Cortex of kidney (tissue), 1 donor: ENCODE measurements at places on chromosomes 11 and 22.

- DNase-seq: no peak
Measured at GRCh38 chr11:45847911-45848316, 639 bp downstream of the CRY2 start.

DNA sequence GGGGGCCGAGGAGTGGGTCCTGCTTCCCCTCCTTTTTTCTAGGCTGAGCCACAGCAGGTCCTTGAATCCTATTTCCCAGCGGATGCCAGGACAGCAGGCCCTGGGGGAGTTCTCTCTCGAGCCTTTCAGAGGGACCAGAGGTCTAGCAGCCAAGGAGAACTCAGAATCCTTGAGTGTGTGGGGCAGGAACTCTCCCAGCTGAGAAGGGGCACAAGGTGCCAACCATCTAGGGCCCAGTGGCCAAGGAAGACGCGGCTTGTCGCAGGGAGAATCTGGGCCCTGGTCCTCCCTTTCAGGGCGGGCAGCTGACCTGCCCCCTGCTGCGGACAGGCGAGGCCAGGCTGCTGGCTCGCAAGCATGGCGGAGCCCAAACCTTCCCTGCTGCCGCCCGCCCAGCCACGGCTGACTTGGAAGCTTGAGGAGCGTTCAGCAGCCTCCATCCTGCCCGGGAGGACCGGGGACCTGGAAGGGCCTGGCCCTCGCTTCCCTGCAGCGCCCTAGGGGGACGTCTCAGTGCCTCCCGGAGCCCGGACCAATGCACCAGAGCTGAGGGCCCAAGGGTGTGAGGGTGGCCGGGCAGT is 972 bp upstream of the TSSC4 start:
- no peak for DNase-seq

DNA sequence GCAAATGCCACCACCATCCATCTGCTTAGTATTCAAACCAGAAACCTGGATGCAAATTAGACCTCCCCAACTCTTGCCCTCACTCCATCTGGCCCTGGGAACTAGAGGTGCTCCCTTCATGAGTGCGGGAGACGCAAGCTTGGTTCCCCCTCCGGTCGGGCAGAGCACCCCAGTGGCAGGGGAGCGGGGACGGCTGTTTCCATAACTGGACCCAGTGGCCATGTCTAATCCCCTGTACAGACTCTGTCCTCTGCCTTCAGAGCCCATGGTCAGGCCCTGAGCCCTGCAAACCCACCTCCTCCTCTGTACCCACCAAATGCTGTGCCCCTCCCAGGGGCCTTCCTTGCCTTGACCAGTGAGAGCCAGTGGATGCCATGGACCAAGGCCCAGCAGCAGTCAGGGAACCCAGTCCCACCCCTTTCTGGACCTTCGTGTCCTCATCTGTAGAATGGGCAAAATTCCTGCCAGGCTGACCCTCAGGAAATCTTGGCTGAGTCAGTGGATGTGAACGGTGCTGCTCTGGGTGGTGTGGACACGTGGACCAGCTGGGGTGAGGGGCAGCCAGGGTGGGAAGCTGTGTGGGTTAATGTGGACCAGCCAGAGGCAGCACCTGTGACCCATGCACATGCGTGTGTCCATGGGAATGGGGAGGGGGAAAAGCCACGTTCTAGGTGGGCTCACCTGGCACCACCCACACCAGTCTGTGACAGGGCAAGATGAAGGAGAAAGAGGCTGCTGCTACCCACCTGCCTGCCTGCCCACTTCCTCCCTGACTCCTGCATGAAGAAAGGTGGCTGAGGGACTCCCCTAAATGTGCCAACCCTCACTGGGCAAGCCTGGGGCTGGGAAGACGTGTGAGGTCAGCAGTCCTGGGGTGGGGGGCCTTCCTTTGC is 72.8 kb downstream of the LRRC32 start:
- no peak for DNase-seq

DNA sequence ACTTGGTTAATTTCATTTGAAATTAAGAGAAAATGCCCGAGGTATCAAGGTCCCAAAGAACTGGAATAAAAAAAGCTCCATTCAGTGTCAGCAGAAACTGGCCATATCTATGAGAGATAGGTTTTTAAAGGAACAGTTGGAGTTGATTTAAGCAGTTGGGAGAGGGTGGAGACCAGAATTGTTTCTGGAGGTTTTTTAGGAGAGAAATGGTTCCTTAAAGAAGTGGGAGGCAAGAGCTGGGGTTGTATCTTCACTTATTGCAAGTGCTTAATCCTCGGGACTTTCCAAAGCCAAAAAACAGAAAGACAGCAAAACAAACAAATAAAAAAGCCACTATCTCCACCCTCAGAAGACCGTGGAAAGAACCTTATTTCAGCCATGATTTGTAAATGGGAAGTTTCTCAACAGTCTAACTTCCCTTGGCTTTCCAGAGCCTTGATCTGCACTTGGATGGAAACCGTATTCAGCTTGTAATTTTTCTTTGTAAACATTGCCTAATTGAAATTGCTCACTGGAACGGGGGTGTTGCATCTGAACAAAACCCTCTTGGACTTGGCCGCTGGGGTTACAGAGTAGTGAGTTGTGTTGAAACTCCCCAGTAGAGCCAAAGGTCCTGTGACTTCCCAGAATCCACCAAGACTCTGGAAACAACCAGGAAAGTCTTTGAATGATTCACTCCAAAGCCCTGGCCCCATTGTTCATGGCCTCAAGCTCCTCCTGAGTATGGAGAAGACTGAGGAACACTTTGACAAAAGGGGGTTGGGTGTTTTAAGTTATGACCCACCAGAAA is 115.6 kb downstream of the SLC1A2 start:
- DNase-seq: no peak
